ENCODE measurements at places on chromosomes 13 and 19. TPM values are rescaled to one million over a fixed set of nuclear protein-coding genes. Genes with fewer than 3 reads are reported as not detected.

The SIGLEC12 gene
- not detected for total RNA-seq

The NTF4 gene
- total RNA-seq = not detected

The JAK3 gene
- total RNA-seq = 7.1 TPM

The SYNE4 gene
- 0.20 TPM for total RNA-seq

The NLRP4 gene
- total RNA-seq = not detected

The ZNF729 gene
- not detected for total RNA-seq

The ZNF724 gene
- 2.0 TPM for total RNA-seq

The CYP4F22 gene
- total RNA-seq = not detected

The ZNF556 gene
- 0.07 TPM for total RNA-seq

The C19orf33 gene
- not detected for total RNA-seq

The DMKN gene
- total RNA-seq = 3.6 TPM

The ZNF345 gene
- 1.8 TPM for total RNA-seq

The ANKRD24 gene
- 2.5 TPM for total RNA-seq

The TNFSF11 gene
- total RNA-seq = not detected

The LILRA1 gene
- not detected for total RNA-seq

The ZNF850 gene
- 2.0 TPM for total RNA-seq

The NLRP9 gene
- total RNA-seq = not detected

The ATP1A3 gene
- 0.13 TPM for total RNA-seq

The PSG1 gene
- total RNA-seq = 1.7 TPM

The GPR183 gene
- total RNA-seq = 0.07 TPM

The FCAR gene
- not detected for total RNA-seq

The CEBPA gene
- 0.07 TPM for total RNA-seq

The POU2F2 gene
- 0.26 TPM for total RNA-seq

The SELENOV gene
- total RNA-seq = not detected

The FGF21 gene
- total RNA-seq = not detected

The TYROBP gene
- total RNA-seq = not detected

The PLIN4 gene
- 2.9 TPM for total RNA-seq

The WDR88 gene
- not detected for total RNA-seq

The ZNF793 gene
- 2.9 TPM for total RNA-seq

The SLC7A10 gene
- total RNA-seq = not detected

The LRRC63 gene
- total RNA-seq = not detected

The DAND5 gene
- total RNA-seq = 0.13 TPM

The GATAD2A gene
- 55.7 TPM for total RNA-seq

The RHPN2 gene
- total RNA-seq = 4.3 TPM

The HIF3A gene
- 2.8 TPM for total RNA-seq

The TEX29 gene
- 0.26 TPM for total RNA-seq

The SLC10A2 gene
- not detected for total RNA-seq

The MEIOSIN gene
- not detected for total RNA-seq

The TPTE2 gene
- total RNA-seq = not detected

The C19orf85 gene
- not detected for total RNA-seq

The OR10H1 gene
- not detected for total RNA-seq

The NLRP12 gene
- total RNA-seq = not detected

The MTMR6 gene
- total RNA-seq = 21.5 TPM

The CYP2F1 gene
- total RNA-seq = not detected

The LGALS7B gene
- not detected for total RNA-seq

The ZNF470 gene
- 8.5 TPM for total RNA-seq
